Activated naive CD8-positive, alpha-beta T cell treated with anti-CD3 and anti-CD28 coated beads, Interleukin-2, amount 10 ng/mL, durations not matched to agents 7 days and 5 days (primary cell): ENCODE measurements at places on chromosomes 13 and 19. TPM values are rescaled to one million over a fixed set of nuclear protein-coding genes. Genes with fewer than 3 reads are reported as not detected.

The URAD gene
- total RNA-seq, result not detected

The SPART gene
- total RNA-seq, result 19.8 TPM

GRCh38 chr13:110391273-110391672 lies 84.2 kb downstream of the COL4A2 start:
- DNase-seq, result no peak

- DNase-seq, result no peak
These were observed 80.1 kb downstream of the ESD start for GRCh38 chr13:46716821-46717220.

- DNase-seq, result no peak
These were observed 472.7 kb downstream of the DIAPH3 start for GRCh38 chr13:59690857-59691500.

DNA sequence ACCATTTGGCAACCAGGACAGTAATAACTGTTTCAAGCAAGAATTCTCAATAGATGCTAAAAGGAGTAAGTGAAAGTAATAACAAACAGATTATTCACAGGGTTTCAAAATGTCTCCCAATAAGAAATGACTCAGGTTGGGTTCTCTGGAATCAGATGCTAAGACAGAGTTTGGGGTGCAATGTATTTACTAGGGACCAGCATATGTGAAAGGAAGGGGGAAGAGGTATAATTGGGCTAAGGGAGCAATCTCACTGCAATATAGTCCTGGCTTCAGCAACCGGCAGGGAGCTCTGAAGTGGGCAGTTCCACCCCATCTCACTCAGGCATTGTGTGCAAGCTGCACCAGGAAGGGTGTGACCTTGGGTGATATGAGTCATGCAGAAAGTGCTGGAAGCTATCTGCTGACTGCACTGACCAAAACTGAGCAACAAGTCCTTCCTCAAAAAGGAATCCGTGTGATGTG lies 23.4 kb downstream of the ZDHHC20 start:
- DNase-seq, result no peak

- peak; percentile 90 for DNase-seq
These were observed at the start of gene ARID3A for GRCh38 chr19:925526-926322. Gene ARID3A, plus strand, starts transcription at chr19:926035. Its CDS starts 3,494 bp downstream, at chr19:929529.

GRCh38 chr13:64446372-64446771 lies 2783.8 kb downstream of the PCDH9 start:
- DNase-seq, result no peak

DNA sequence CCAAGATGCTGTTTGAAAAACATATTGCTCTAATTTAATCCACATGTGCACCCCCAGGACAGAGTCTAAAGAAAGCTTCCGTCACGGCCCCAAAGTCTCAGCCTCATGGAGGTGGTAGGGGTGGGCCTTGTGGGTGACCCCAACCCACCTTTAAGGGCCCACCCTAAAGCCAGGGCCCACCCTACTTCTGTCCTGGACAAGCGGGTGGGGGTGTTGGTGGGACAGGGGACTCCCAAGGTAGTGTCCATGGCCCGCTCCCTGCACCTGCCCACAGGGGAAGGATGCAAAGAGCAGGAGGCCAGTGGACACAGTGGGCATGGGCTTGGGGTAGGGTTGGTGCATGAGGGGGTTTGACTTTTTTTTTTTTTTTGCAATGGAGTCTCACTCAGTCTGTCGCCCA lies 66.8 kb downstream of the KCTD15 start:
- DNase-seq, result no peak

DNA sequence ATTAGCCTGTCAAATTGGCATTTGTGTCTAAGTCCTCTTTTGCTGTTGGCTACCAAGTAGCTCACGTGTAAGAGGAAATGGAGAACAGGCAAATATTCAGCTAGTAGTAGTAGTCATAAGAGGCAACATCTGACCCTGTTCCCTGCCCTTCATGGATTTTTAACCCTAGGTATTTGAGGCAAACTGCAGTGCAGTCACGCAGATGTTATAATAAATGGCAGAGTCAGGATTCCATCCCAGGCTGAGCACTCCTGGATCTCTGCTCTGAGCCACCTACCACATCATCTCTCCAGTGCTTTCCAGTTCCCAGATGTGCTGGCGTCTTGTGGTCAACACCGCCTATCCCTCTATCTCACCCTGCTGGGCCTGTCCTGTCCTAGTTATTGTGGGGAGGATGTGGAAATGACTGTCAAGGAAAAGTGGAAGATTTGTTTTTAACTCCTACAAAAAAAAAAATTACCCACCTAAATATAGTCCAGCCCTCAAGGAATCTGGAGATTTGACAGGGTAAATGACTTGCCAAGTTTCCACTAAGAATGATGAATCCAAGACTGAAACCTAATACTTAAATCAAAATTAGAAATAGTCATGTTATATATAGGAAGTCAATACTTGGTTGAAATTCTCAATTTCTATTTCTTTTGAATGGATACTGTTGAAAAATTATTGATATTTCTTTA lies 322.9 kb downstream of the GPC6 start:
- no peak for DNase-seq

GRCh38 chr13:37379841-37380240 lies 218.7 kb downstream of the POSTN start:
- DNase-seq, result no peak

The ZNF773 gene
- total RNA-seq, result 15.9 TPM

DNA sequence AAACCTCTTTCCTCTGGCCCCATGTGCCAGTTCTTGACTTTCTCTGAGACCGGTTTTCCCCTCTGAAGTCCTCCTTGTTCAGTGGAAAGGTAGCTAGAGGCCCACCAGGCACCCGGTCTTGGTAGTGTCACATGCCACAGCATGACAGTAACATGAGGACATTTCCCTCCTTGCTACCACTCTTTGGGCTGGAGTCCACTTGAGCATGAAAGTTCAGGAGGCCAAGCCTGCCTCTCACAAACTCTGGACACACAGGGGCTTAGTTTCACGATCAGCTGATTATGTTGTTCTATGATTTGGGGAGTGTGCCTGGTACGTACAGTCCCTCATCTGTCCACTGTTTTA lies 45.6 kb downstream of the NFIX start:
- no peak for DNase-seq

The KLK3 gene
- not detected for total RNA-seq

The CCDC169 gene
- not detected for total RNA-seq

The TSSK6 gene
- 6.5 TPM for total RNA-seq

- DNase-seq, result no peak
These were observed 59.1 kb downstream of the CEBPG start for GRCh38 chr19:33432446-33433170.

DNA sequence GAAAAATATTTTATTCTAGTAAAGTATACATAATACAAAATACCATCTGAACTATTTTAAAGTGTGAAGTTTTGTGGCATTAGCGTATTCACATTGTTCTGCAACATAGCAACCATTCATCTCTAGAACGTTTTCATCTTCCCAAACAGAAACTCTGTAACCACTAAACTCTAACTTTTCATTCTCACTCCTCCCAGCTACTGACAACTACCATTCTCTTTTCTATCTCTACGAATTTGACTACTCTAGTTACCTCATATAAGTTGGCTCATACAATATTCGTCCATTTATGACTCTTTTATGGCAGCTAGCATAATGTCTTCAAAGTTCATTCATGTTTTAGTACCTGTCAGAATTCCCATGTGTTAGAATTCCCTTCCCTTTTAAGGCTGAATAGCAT lies 150.5 kb upstream of the MIR17HG start:
- DNase-seq, result no peak

- no peak for DNase-seq
These were observed 320.2 kb downstream of the TBC1D4 start for GRCh38 chr13:75161804-75162203.

DNA sequence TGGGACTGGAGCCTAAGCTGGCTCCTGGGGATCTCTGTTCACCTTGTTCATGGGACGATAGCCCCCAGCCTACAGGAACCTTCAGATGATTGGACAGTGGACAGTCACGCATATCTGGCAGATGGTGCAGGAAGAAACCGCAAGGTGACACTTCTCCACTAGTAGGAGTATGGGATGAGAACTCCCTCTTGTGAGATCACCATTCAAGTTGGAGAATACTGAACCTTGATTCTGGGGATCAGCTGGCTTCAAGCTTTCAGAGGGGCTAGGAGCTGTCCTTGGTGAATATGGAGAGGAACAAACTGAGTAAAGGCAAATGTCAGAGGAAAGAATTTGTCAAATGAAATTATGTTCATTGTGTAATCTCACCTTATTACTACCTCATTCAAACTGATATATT lies 204.5 kb downstream of the PDS5B start:
- DNase-seq, result no peak

DNA sequence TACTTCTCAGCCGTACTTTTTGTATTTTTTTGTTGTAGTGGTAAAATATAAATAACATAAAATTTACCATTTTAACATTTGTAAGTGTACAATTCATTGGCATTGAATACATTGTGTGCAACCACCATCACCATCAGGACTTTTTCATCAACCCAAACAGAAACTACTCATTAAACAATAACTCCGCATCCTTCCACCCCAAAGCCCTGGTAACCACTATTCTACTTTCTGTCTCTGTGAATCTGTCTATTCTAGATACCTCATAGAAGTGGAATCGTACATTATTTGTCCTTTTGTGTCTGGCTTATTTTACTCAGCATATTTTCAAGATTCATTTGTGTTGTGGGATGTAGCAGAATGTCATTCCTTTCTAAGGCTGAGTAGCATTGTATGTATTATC lies 38.5 kb downstream of the USPL1 start:
- no peak for DNase-seq

The RFPL4AL1 gene
- not detected for total RNA-seq

DNA sequence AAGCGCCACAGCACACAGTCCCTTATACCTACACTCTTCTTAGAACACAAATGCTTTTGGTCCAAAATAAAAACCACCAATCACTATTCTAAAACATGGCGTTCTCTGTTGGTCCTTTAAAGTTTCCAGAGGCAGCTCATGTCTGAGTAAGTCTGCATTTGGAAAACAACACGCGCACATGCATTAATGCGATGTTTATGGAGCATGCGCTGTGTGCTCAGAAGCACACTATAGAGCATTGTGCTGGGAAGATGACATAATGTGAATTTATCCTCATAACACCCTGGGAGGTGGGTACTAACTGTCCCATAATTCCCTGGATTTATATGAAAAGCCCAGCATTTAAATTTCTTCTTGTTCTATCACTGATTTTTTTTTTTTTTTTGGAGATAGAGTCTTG lies 10.7 kb downstream of the ZNF682 start:
- no peak for DNase-seq
